ENCODE measurements at places on chromosomes 3 and 15.
A peak's percentile ranks its signal among the peaks of the same experiment; 100 is the strongest.

DNA sequence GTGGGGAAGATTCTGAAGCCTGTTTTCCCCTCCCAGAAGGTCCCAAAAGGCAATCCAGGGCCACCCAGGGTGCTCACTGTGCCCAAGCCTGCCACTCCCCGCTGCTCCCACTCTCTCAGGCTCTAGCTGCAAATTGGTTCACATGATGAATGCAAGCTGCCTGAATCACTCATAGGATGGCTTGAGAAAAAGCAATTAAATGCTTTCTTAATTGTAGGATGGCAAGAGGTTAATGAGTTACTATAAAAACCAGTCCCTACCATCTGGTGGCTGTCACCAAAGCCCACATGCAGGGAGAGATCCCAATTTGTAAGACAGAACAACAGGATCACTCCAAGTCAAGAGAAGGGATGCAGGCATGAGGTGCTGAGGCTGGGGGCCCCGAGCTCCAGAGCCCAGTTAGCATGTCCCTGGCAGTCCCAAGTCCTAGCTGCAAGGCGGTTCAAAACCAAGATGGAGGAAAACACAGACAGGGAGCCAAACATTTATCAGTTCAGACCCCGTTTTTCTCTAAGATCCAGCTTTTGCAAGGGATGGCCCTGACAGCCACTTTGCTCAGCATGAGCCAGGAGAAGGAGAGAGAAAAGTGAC lies 207.1 kb downstream of the UACA start:
- DNase-seq: no peak

- DNase-seq: peak; percentile 36
These were observed 106.8 kb upstream of the IL12A start for GRCh38 chr3:159881828-159882309.

DNA sequence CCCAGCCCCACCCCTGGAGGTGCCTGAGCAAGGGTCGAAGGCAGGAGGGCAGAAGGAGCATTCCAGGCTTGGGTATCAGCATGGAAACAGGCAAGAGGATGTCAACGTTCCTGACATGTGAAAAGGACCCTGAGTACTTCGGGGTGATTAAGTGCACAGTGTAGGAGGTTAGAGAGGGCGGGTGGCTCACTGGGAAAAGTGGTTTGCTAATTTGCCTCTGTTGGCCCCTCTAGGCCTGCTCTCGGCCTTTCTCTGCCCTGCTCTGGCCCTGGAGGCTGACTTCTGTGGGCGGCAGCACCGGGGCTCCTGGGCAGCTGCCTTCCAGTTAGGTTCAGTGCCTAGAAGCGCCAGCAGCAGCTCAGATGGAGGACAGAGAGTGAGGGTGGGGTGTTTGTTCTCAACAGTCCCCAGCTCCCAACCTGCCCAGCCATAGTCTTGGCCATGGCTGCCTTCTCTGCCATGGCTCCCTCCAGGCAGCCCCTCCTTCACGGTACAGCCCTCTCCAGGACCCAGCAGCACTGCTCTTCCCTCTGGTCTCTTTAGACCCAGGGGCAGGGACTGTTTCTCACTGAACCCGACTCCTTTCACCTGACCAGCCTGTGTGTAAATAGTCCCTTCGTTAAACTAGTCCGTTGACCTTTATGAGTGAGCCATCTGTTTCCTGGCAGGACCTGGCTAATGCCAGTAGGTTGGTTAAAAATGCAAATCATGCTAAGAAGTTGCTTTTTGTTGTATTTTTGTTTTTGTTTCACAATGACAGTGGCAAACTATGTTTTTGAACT lies 107.1 kb upstream of the TPM1 start:
- no peak for DNase-seq

DNA sequence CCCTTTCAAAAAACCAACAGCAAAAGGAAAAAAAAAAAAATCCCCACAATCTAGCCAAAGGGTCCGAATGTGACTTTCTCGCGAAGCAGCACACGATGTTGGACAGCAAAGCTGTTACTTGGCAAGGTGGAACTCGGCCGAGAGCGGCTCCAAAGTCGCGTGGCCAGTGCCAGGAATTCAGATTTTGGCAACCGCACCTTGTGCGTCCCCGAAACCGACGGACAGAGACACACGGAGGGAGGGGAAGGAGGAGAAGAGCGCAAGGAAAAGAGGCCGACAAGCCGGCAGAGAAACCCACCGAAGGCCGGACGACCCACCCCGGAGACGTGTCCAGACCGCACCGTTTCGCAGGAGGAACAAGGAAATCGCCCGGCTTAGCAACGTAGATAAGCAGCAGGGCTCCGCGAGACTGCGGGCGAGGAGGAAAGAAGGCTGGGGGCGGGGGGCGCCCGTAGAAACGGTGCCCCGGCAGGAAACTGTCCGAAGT lies 517.3 kb downstream of the MECOM start:
- DNase-seq: peak; percentile 70

DNA sequence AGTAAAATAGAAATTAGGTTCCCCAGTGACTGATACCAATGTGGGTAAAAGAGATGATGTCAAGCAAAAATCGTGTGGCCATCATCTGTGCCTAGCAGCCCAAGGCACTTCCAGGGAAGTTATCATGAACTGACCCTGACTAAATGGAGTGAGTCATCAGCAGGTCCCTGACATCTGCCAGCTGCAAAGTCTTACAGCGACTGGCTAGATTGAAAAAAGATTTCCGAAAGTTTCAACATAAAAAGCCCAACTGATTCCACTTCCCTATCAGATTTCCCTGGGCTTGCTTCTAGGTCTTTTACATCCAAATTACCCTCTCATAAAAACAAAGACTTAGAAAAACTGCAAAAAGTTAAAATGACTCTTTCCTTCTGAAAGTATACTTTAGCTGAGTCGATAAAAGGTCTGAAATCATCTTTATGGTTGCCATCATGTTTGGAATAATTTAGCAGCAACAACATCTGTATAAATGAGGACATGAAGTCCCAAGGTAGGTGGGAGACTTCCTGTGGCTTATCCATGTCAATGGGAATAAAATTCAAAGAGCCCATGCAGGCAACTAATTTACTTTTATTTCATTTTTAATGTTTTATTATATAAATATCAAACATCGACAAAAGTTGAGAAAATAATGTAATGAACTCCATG lies 342.8 kb downstream of the ERC2 start:
- peak; percentile 51 for DNase-seq

DNA sequence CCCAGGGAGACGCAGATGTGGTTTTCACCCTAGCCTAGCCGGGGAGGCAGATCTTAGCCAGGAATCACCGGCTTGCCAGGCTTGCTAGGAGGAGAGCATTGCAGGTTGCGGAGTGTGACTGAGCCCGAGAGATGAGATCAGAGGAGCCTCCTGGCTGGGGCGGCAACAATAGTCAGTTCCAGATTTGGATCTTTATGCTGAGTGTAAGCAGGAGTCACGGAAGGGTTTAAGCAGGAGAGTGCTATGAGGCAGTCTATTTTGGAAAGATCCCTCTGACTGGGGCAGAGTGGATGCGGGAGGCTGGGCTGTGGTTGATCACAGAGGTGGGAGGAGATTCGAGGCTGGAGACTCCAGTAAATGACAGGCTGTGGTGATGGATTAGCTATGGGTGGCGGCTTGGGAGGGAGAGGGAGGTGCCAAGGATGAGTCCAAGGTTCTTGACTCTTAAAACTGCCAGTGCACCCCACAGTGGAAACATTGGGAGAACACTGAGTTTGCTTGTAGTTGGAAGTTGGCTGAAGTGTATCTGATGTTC lies 10.4 kb upstream of the BAHD1 start:
- DNase-seq: no peak

DNA sequence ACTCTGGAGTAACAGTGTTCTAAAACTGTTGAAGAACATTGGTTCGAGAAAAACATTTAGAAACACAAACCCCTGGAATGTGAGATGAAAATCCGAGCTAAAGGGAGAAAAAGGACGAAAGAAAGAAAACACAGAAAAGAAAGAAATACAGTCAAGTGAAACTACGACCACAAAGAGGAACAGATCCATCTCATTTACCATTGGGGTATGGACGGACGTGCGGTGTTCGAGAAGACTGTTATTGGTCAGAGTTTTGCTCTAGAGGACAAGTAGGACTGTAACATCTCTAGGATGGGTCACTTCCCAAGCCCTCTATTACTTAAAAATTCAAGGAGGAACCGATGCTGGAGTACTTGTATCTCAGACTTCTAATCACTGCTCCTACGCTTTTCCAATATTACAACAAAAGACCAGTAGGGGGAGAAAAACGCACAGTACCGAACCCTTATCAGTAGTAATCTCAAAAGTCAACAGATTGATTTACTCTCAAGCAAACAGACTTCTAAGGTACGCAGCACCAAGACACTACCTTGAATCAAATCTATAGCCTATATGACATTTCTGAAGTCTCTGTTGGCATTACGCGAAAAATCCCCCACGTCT lies 1.1 kb upstream of the PIK3CA start:
- no peak for DNase-seq

DNA sequence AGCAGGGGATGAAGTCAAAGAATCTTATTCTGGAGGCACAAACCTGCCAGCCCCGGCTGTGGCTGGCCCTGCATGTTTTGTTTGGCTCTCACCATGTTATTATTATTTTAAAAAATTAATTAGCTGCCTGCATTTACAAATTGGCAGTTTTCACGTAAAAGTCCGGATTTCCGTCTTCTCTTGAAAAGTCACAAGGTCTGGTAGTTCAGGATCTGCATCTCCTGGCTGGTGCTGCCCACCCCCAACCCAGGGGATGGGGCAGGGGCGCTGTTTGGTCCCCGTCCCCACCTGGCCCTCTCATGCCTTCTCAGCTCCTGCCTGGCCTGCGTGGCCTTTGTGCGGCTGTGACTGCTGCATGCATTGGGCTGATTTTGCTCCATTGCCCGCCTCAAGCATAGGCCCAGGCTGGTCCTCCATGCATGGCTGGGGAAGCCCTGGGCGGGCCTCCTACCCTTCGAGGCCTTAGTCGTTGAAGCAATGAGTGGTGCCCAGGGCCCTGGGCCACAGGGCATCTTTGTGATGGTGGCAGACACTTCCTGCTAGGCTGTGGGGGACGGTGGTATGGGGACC lies 2.0 kb downstream of the FBLN2 start:
- no peak for DNase-seq

- DNase-seq: no peak
These were observed 49.1 kb downstream of the MYO9A start for GRCh38 chr15:72068856-72069255.

DNA sequence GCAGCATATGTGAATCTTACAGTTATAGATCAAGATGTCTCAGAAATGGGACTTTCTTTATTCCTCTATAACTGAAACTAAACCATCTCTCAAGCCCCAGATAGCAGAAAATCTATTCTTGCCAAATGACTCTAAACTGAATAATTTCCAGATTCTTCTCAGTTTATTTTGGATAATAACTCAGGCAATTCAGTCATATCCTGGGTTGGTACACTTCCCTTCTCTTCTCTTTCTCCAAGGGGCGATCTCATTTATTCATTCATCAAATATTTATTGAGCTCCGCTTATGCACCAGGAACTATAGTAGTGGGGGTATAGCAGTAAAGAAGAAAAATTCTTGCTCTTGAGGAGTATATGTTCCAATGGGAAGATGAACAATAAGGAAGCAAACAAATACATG lies 13.5 kb upstream of the PCOLCE2 start:
- DNase-seq: no peak

GRCh38 chr15:39645138-39645975 lies 64.5 kb downstream of the THBS1 start:
- DNase-seq: peak; percentile 56

GRCh38 chr3:100260081-100260684 lies 609 bp upstream of the TBC1D23 start:
- DNase-seq: peak; percentile 70

GRCh38 chr3:47652142-47652541 lies 73.5 kb upstream of the CSPG5 start:
- DNase-seq: no peak

GRCh38 chr15:65409036-65409631 lies 13.6 kb downstream of the IGDCC4 start:
- no peak for DNase-seq

GRCh38 chr15:34436126-34436955 lies 1.3 kb downstream of the GOLGA8A start:
- peak; percentile 37 for DNase-seq

- DNase-seq: peak; percentile 69
These were observed 1.8 kb downstream of the PSTPIP1 start for GRCh38 chr15:76996526-76997401.

GRCh38 chr3:126851382-126851781 lies 131.5 kb upstream of the PLXNA1 start:
- no peak for DNase-seq

DNA sequence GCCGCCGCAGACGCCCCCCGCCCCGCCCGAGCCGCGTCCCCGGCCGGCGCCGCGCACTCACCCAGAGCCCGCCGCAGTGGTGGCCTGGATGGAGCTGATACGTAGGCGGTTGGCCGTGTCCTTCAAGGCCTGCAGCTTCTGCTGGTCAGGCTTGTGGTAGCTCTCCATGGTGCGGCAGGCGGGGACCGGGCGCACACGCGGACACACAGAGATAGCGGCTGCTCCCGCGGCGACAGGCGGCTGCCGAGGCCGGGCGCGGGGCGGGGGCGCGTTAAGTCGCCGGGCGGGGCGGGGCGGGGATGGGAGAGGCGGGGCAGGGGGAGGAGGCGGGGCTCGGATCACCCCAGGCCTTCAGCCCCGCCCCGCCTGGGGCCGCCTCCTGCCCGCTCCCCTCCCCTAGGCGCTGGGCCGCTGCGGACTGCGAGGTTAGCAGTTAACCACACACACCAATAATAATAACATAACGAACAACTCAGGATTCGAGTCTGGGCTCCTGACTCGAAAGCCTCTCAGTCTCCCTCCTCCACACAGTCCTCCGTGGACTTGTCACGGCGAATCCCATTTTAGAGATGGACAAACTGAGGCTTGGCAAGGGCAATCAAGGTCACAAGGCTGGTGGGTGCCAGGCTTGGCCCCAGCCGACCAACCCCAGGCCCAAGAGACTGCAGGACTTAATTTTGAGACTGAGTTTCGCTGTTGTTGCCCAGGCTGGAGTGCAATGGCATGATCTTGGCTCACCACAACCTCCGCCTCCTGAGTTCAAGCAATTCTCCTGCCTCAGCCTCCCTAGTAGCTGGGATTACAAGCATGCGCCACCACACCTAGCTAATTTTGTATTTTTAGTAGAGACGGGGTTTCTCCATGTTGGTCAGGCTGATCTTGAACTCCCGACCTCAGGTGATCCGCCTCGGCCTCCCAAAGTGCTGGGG lies at the start of gene TKT:
TSS of gene TKT (minus strand) at position 248 of the 929 bp plus-strand sequence. CDS start at position 168, 80 bp downstream.
- peak; percentile 95 for DNase-seq

DNA sequence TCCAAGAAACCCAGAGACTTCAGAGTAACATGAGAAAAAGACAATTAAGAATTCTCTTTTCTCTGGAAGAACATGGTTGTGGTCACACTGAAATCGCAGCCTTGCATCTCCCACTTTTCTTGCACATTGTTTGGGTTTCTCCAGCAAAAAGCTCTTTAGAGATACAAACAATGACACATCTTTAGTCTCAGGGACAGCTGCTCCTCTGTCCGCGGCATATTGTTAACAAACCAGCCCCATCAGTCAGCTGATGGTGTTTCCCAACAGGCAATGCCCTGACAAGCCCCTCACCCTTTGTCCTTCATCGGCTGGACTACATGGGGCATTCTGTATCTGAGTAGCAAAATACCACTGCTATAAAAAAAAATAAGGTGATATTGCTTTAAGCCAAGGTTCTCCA lies 53.4 kb downstream of the UMPS start:
- DNase-seq: no peak

DNA sequence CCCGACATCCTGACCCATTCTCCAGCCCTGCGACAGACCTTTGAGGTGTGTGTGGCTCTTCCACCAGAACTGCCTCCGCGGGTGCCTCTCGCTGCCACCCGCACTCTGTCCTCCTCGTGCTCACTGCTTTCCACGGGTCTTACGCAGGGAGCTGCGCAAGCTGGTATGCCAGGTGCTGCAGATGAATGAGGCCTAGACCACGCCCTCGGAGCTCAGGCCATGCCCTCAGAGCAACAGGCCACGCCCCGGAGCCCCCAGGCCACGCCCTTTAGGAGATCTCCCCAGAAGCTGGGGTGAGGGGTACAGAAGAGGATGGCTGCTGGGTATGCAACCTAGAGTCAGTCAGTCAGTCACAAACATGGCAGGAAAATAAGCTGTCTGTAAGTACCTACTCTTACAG lies 300.3 kb downstream of the GABRG3 start:
- DNase-seq: no peak

Data from left ventricle myocardium superior (tissue), 1 donor.